ENCODE measurements at places on chromosomes 13 and 19.

GRCh38 chr13:99027260-99027659 is 49.4 kb upstream of the DOCK9 start:
- DNase-seq: no peak

GRCh38 chr19:2215281-2215751 is 20.8 kb downstream of the PLEKHJ1 start:
- no peak for DNase-seq

DNA sequence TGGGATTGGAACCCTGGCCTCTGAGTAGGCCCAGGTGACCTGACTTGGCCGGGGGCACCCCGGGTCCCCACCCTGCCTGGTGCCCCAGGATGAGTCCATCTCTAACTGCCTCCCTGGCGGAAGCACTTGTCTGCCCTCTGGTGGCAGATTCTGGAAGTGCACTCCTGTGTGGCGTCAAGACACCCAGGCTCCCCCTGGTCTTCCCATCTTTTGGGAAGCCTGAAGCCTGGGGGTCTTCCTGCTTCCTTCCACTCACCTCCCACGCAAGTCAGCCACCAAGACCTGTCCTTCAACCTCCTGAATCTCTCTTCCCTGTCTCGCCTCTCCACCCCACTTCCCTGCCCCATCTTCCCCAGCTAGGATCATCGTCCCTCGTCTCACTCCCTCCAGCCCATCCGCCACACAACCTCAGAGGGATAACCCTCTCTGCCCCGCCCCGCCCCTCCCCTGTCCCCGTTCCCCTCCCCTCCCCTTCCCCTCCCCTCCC is 7.4 kb downstream of the RABAC1 start:
- peak; percentile 89 for DNase-seq

DNA sequence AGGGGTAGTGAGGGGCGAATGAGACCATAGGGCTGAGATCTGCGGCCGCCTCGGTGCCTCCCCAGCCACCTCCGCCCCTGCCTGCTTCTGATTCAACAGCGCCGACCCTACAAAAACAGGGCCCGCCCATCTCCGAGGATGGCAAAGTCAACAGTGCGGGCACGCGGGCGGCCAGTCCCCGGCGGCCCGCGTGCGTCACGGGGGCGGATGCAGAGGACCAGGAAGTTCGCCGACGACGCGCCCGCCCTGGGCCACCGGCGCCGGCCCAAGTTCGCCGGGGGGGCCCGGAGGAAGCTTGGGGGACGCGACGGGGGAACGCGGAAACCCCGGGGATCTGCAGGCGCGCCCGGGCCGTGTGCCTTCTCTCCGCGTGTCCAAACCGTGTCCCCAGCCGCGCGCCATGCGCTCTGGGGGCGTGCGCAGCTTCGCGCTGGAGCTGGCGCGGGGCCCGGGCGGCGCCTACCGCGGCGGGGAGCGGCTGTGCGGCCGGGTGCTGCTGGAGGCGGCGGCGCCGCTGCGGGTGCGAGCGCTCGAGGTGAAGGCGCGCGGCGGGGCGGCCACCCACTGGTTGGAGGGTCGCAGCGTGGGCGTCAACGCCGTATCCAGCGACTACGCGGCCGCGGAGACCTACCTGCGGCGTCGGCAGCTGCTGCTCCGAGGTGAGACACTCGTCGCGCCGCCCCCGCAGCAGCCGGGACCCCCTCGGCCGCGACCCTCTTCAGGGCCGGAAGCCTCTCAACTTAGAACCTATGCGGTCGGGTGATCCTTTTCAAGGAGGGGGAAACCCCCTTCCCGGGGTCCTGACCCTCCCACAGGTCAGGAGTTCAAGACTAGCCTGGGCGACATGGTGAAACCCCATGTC is 6.8 kb upstream of the ARRDC2 start:
- peak; percentile 98 for DNase-seq

GRCh38 chr19:14979476-14980255 is at the start of gene SLC1A6:
TSS of gene SLC1A6 (minus strand) at chr19:14979864. CDS start at chr19:14972910, 6,954 bp downstream.
- DNase-seq: no peak

DNA sequence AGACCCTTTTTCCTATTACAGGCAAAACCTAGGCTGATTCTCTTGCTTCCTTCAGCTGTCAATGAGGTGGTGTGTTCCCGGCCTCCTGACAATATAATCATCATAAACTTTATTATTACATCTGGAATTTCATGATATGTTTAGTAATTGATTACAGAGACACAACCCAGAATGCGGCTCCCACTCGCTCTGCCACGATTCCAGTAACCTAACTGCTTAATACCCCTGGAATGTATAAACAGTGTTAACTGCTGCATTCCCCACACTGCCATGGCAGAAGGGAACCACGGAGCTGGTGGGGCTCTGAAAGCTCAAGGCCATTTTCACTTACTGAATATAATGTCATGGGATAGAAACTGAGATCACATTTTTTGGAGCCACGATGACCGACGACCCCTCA is 17.1 kb downstream of the TSHZ3 start:
- no peak for DNase-seq
